ENCODE measurements at places on chromosomes 3 and 15.

DNA sequence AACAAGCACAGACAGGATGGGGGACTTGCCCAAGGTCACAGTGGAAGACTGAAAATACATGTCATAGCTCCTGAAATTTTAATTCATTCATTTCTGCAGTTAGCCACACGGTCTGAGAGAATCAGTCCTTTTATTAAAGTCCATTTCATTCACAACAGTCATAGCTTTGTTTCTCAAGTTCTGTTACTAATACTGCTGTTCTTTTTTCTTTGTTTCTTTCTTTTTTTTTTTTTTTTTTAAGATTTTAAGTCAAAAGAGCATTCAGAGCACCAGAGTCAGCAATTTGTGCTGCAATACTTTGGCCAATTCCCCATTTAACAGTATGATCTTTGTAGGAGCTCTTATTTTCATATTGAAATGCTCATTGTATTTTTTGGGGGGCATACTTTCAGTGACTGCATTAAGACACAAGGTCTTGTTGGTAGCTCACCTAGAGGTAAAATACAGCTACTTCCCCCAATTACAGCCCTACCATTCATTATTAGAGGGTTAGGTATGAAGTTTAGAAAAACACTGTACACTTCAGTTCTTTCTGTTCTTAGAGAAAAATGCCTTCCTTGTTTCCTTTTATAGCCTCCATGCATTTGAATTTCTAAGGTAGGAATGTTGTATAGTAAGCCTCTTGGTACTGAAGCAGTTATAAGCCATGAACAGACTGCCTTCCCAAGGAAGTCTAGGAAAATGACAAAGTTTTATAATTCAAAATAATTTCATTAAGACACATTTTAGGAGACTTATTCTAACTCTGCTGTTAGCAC, 9.6 kb downstream of the GALK2 start:
- no peak for DNase-seq

DNA sequence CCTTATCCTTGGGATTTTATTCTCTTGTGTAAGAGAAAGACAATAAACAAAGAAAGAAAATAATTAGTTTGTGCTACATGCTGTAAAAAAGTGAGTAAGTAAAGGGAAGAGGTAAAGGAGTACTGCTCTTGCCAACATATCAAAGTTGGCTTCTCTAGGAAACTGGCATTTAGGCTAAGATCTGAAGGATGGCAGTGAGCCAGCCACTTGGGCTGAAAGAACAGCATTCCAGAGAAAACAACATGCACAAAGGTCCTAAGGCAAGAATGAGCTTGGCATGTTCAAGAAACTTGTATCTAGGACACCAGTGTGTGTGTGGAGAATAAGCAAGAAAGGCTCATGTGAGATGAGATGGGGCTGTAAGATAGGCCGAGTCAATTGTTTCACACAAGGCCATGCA, 245.5 kb upstream of the MANF start:
- no peak for DNase-seq

- no peak for DNase-seq
Measured at GRCh38 chr3:141051443-141052200, 475 bp downstream of the SPSB4 start.

GRCh38 chr3:115623044-115623868, at the start of gene GAP43:
TSS of gene GAP43 (plus strand) at chr3:115623510. CDS start at chr3:115623690, 180 bp downstream.
- no peak for DNase-seq

DNA sequence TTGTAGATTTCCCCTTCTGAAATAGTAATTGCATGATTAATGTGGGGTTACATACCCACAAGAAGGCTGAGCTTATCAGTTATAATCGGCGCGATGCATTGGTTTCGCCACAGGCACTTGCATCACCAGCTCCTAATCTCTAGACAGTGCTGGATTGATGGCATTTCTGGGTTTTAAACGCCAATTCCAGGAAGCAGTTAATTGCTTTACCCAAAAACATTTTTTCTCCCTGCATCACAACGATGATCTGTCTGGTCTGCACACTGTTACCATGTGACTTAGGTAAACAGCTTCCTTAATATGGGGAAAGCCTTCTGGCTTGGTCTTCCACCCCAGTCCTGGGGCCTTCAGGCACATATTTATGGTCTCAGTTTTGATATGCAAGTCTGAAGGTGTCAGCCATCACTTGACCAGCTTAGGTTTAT, 70.0 kb upstream of the HEG1 start:
- no peak for DNase-seq

DNA sequence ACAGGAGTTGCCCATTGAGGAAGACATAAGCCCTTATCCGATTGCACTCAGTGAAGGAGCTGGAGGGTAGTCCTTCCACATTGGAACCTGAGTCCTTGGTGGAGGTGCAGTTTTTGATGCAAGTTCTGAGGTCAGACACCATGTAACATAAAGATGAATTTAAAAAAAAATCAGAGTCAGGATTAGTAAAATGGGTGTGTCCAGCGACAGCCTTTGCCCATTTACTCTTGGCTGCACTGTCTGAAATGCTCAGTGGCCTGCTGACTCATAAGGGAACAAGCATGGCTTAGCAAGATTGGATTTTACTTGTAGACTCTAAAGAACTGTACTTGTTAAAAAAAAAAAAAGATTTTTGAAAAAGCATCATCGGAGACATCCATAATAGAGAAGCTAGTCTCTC, 241.1 kb upstream of the TOPAZ1 start:
- no peak for DNase-seq

All from GM13976 (cell line).